ENCODE measurements at places on chromosomes 4 and X.

- DNase-seq: no peak
Measured at GRCh38 chr4:78244705-78245485, 187.8 kb downstream of the FRAS1 start.

GRCh38 chr4:83552083-83552482, 16.2 kb downstream of the GPAT3 start:
- no peak for DNase-seq

DNA sequence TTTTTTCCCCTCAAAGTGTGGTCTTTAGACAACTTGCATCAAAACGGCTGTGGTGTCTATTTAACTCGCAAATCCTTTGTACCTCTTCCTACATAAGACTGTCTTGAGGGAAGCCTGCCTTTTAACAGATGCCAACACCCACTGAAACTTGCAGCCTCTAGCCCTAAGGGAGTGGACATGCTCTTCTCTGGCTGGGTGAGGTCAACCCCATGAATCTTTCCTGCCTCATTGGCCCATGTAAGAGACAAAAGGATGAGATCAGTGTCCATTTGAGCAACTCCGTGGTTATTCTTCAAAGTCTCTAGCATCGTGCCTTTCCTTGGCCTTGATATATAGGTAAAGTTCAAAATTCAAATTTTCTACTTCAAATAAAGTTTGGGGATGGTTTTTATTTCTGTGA, 134.7 kb downstream of the SHROOM3 start:
- no peak for DNase-seq

- no peak for DNase-seq
Measured at GRCh38 chrX:18394477-18394876, 30.9 kb upstream of the CDKL5 start.

DNA sequence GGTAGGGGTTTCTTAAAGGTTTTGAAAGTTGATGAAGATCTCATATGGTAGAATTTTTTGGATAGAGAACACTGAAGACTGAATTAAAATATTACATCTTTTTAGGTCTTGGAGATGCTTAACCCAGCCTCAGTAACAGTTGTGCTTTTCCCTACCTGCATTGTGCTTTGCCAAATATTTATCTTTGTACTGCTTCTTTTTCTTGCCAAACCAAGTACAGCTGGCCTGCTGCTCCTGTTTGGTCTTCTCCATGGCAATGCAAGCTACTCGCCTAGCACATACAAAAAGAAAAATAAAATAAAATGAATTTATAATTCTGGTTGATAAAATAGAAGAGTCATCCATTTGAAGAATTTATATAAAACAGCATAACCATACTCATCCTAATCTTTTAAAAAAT, 95.4 kb downstream of the NYX start:
- DNase-seq: no peak

- peak; percentile 25 for DNase-seq
Measured at GRCh38 chrX:70960730-70961129, 29.8 kb upstream of the SLC7A3 start.

GRCh38 chr4:8913858-8914460, 42.3 kb upstream of the HMX1 start:
- DNase-seq: no peak

GRCh38 chr4:35106091-35106734, 1138.1 kb downstream of the ARAP2 start:
- no peak for DNase-seq
